Amniotic stem cell (primary cell): ENCODE measurements at places on chromosomes 1 and 21.

GRCh38 chr1:203244776-203245175 lies 15.3 kb upstream of the CHIT1 start:
- DNase-seq, result no peak

- DNase-seq, result peak; percentile 41
These were observed 379.2 kb upstream of the ADAMTS5 start for GRCh38 chr21:27346041-27346448.

GRCh38 chr1:221279146-221279545 lies 399.9 kb downstream of the HLX start:
- no peak for DNase-seq

DNA sequence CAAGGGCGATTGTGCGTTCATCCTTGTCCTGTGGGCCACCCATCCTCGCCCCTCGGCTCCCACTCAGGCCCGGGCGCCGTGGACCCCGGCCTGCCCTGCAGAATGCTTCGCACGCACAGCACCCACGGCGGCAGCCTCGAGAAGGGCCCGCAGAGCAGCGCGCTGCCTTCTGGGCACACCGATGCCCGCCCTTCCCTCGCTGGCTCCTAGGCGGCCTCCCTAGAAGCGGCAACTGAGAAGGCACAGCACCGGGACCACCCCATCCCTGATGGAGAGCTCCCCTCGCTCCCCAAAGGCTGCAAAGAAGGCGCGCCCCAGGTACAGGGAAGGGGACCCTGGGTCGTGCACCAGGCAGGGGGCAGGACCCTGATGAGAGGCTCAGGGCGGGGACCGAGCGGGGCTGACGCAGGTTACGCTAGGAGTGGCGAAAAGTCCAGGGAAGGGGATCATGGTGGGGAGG lies 971 bp downstream of the CAPZB start:
- no peak for DNase-seq

DNA sequence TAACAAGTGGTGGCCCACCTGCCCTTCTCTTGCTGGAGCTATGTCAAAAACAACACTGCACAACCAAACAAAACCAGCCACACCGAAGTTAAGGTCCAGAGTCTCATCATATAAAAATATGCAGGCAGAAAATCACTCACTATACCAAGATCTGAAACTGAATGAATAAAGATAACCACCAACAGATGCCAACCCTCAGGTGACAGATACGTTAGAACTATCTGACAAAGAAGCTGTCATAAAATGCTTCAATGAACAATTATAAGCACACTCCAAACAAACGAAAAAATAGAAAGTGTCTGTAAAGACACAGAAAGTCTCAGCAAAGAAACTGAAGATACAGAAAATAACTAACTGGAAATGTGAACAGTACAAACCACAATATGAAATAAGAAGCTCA lies 14.0 kb downstream of the ZNF496 start:
- no peak for DNase-seq

- no peak for DNase-seq
These were observed 166.7 kb downstream of the SIPA1L2 start for GRCh38 chr1:232463225-232463624.

- no peak for DNase-seq
These were observed 390.6 kb downstream of the KCTD3 start for GRCh38 chr1:215957663-215958062.

DNA sequence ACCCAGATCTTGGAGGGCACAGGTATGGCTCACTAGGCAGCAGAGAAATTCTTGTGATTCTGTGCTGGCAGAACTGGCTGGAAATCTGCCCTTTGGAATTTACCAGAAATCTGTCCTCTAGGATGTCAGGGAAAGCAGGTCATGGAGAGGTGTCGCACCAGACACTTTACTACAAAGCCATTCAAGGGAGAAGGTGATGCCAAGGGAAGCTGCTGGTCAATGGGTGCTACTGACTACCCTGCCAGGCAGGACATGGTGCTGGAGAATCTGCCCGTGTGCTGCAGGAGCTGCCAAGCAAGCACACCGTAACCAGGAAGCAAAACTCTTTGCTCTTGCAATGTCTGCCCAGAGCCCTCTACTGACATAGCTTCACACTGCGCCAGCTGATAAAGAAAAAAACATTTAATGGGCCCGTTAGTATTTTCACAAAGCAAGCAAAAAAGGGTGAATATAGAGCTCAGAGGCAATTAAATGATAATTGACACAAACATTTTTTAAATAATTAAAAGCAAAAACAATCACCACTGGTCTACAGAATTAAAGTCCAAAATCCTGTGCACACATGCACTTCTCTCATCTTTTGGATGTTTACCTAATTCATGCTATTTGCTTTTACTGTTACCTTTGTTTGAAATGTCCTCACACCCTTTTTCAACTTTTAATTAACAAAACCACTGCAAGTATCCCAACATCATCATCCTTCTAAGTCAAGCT lies 7.2 kb upstream of the FBXO28 start:
- DNase-seq, result peak; percentile 21

DNA sequence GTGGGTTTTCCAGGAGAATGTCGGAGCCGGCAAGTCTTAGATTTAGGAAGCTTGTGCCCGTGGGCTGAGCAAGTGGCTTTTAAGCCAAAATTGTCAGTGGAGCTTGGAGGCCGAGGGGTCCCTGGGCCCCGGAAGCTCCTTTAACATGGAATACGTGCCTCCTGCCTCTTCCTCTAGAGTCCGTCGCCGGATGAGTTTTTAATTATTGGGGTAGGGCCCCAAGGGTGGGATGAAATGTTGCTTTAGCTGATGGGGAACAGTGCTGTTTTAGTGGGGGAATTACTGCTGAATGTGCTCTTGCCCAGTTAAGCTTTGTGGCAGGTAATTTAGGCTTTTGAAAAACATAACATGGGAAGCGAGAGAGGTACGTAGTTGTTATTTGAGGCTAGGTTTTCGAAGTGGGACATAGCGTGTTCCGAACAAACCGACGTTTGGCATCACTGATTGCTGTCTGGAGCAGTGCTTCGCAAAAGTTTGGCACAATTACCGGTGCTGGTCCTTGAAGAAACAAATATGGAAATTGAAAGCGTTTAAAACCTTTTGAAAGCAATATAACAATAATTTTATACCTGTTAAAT lies 786 bp downstream of the RPL5 start:
- no peak for DNase-seq

GRCh38 chr1:156767879-156768604 lies 707 bp downstream of the PRCC start:
- DNase-seq, result no peak

- DNase-seq, result no peak
These were observed 3.7 kb upstream of the IRF6 start for GRCh38 chr1:209809611-209810010.

DNA sequence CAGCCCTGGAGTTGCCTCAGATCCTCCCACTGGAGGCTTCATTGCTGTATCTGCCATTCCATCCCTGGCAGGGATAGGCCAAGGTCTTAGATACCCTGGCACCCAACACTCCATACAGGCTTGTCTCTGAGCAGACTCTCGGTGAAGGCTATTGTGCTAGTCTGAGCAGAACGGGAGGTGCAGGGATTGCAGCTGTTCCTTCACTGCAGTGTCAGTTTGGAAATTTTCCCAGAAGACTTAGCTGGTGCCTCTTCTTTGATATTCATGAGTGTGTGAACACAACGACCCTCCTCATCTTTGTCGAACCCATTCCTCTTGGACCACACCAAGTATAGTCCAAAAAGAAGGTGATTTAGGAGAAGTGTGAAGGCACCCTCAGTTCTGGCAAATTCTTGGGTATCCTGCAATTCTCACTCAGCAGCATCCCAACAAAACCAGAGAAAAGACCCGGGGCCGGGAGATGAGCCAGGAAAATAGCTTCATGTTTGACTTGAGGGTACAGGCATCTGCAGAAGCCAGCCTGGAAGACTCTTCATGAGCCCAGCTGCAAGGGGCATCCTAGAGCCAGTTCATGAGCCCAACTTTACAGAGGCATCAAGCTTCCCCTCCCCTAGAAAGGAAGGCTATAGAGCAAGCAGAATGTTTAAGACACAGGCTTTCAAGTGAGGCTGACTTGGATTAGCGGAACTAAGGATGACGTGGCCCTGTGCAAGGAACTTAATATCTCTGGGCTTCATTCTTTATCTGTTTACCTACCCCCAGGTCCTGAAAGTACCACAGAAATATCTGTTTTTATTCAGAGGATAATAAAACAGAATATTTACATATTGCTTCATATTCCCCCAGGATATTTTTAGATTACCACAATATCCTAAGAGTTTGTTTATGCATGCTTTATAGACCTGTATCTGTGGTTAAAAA lies 38.8 kb upstream of the HAO2 start:
- DNase-seq, result no peak

GRCh38 chr1:36471830-36472641 lies 7.9 kb upstream of the MRPS15 start:
- DNase-seq, result no peak

GRCh38 chr1:173864179-173864867 lies 3.5 kb downstream of the GAS5 start:
- no peak for DNase-seq

DNA sequence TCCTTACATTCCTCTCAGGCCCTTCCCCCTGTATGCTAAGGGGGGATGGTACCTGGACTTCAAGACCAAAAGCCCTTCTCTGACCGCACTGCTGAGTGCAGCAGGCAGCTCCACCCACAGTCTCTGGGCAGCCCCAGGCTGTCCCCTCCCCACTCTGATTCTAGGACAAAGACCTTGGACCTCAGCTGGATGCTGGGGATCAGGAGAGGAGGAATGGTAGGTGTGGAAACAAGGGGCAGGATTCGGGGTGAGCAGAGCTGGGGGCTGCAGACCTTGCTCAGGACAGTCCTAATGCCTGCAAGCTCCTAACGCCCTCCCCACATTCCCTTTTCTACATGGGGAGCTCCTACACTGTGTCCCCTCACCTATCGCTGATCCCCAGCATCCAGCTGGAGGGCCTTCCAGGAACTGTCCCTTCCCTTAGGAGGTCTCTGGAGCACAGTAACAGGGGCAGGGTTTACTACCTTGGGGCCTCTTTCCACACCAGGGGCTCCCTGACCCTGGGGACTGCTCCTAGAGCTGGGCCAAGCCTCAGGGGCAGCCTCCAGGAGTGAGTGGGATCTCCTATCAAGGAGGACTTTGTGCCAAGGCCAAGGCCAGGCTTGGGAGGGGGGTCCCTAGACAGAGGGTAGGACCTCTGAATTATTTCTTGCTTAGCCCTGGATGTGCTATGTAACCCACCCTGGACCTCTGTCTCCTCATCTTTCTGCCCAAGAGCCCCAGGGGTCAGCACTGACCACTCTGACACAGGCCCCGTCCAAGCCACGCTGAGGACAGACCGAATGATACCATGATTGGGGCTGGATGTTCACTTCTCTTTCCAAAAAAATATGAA lies 5.6 kb downstream of the CLDN19 start:
- DNase-seq, result no peak

GRCh38 chr1:113515498-113515897 lies 125.2 kb downstream of the MAGI3 start:
- no peak for DNase-seq

DNA sequence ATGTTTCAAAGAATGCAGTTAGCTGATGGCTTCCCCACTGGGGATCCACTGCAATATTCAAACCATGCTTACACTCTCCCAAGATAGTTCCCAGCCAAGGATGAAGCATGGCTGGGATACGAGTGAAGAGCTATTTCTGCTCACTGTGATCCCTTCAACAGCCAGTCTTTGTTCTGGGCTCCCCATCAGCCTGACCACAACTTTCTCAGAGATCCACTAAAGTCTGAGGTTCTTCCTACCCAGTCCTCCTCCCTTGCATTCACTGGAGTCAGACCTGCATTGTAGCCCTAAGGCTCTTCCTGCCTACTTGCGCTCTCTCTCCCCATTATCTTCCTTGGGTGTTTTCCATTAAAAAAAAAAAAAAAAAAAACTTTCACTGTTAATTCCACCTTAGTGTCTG lies 101.4 kb downstream of the TTLL7 start:
- DNase-seq, result no peak

DNA sequence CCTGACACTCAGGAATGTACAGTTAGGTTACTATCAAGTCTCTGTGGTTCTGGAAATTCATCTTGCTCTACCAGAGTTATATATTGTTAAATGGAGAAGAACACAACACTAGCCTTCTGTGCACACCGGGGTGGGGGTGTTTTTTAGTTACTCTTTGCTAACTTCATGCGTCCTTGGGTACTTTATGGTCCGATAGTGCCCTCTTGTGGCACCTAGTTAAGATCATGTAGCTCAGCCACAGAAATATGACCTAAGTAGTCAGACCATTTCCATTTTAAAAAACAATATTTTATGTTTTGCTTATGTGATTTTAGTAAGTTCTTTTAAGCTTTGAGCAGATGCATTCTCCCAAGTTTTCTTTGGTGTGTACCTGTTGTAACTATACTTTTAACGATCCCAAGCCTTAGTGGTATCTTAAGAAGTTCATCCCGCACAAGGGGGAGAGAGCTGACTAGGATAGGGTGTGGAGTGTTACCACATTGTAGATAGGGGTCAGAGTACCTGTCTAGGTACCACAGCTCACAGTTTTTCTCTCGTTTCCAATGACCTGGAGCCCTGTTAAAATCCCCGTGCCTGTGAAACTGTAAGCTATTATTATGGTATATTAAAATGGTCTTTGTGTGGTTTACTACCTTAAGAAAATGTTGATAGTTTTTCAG lies 20.6 kb upstream of the SH3D21 start:
- peak; percentile 73 for DNase-seq

DNA sequence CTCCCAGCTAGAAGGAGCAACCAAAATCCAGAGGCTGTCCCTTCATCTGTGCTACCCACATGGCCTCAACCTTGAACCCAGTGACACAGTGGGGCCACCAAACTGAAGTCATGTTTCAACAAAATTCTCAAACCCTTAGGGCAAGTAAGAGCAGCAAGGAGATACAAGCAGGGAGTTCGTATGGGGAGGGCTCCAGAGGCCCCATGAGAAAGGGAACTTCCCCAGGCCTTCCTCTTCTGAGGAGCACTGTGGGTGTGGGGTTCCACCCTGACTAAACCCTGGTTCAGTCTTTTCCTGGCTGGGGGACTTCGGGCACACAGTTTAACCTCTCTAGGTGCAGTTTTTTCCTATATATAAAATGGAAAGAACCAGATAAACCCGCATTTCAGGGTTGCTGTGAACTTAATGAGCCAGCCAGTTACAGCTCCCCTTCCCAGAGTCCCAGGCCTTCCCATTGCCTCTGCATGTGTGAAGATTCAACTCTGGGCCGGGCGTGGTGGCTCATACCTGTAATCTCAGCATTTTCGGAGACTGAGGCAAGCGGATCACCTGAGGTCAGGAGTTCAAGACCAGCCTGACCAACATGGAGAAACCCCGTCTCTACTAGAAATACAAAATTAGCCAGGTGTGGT lies 8.0 kb upstream of the THEMIS2 start:
- DNase-seq, result no peak

DNA sequence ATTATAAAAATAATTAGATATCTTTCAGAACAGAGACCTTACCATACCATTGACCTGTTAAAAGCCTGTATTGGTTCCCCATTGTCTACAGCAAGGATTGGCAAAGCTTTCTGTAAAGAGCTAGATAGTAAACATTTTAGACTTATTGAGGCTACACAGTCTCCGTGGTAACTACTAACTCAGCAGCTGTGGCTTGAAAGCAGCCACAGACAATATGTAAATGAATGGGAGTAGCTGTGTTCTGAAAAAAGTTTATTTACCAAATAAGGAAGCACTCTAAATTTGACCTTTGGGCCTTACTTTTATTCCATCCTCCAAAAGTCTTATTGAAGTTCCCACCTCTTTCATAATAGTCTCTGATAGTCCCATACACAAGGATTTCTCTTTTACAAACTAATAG lies 39.7 kb downstream of the NUP210L start:
- DNase-seq, result no peak

- no peak for DNase-seq
These were observed 151.6 kb downstream of the KCTD3 start for GRCh38 chr1:215718575-215719287.
